Activated CD4-positive, alpha-beta T cell treated with anti-CD3 and anti-CD28 coated beads, Interleukin-2, amount 50 U/mL, for 24 hours (primary cell): ENCODE measurements at places on chromosomes 12 and 14.

DNA sequence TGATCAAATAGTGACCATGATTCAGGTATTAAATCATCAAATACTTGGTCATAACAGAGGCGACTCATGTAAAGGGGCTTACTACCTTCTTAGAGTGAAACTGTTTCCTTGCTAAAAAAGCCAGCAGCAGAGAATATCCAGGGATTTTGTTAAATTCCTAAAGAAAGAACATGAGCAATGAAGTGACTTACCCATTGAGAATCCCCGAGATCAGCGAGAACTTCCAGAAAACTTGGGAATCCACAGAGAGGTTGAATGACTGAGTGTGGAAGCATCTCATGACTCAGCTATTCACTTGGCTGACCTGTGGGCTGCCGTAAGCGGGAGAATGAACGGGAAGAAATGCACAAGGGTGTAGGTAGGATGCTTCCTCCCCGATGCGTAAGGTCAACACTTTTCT, 85.3 kb upstream of the KCNA1 start:
- DNase-seq = no peak

DNA sequence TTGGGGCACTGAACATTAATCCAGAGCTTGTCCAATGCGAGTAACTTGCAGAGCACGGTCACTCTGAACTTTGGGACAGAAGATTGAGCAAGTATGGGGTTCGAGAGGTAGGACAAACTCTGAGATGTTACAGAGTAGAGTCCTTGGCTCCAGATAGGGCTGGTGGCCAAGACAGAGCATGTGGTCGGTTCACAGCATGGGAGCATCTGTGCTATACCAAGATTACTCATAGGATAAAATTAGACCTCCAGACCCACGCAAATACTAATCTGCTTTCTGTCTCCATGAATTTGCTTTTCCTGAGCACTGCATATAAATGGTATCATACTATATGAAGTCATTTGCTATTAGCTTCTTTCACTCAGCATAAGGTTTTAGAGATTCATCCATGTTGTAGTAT, 93.4 kb upstream of the TBX5 start:
- DNase-seq = no peak

- DNase-seq = no peak
These were observed 205.2 kb downstream of the KLHL28 start for GRCh38 chr14:44756554-44756953.

DNA sequence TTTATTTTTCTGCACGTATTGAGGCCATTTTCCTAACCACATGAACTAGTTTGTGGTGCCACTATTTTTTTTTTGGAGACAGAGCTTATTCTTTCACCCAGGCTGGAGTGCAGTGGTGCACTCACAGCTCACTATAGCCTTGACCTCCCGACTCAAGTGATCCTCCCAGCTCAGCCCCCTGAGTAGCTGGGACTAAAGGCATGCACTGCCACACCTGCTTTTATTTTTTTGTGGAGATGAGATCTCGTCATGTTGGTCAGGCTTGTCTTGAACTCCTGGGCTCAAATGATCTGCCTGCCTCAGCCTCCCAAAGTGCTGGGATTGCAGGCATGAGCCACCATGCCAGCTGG, 60.1 kb downstream of the DIP2B start:
- DNase-seq = no peak

- no peak for DNase-seq
These were observed 17.7 kb upstream of the FOXJ2 start for GRCh38 chr12:8014836-8015235.

GRCh38 chr12:88172844-88173407, 30.8 kb downstream of the TMTC3 start:
- DNase-seq = no peak

- no peak for DNase-seq
These were observed 12.5 kb upstream of the ANAPC5 start for GRCh38 chr12:121364683-121365121.

DNA sequence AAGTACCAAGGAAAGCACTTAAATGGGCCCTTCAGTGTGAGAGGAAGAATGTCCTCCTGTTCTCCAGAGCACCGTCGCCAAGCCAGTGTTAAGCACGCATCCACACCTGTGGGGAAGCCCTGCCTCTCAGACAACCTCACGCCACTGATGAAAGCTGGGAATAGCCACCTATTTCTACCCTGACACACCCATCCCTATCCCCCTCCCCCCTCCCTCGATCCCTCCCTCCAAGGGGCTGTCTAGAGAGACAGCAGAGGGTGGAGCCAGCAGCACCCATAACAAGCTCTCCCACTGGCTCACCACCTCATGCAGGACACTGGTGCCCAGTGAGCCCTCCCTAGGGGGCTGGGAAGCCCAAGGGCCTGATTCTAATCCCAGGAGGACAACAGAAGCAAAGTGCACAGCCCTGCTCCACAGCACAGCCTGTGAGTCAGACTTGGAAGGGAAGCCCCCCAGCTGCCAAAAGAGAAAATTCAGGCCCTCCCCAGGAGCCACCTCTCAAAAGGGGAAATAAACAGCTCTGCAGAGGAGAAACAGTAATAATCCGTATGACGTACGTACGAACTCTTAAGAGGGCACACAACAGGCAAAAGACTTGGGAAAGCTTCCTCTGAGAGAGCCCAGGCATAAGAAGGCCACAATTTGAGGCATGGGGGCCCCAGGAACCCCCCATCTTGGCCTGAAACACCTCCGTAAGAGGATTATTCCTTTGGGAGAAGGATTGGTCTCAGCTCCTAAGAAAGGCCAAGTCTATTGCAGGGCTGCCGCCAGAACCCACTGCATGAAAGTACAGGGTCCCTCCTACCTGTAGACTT, 7.8 kb downstream of the PITPNM2 start:
- no peak for DNase-seq

DNA sequence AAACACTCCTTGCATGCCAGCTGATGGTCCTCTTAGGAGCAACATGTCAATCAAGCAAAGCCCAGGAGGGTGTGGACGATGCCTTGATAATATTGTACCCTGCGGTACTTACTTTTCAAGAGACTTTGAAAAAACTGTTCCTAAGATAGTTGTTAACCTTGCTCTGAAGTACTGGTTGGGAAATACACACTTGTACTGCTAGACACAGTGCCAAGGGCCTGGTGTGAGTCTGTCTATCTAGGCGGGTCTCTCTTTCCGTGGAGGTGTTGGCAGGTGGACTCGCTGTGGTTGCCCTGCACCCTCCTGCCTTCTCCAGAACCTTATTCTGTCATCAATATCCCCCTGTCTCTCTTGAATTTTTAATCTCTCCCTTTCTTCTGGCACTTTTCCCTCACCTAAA, 189.4 kb downstream of the NRXN3 start:
- no peak for DNase-seq

- DNase-seq = no peak
These were observed 728 bp upstream of the STON2 start for GRCh38 chr14:81400852-81401251.

DNA sequence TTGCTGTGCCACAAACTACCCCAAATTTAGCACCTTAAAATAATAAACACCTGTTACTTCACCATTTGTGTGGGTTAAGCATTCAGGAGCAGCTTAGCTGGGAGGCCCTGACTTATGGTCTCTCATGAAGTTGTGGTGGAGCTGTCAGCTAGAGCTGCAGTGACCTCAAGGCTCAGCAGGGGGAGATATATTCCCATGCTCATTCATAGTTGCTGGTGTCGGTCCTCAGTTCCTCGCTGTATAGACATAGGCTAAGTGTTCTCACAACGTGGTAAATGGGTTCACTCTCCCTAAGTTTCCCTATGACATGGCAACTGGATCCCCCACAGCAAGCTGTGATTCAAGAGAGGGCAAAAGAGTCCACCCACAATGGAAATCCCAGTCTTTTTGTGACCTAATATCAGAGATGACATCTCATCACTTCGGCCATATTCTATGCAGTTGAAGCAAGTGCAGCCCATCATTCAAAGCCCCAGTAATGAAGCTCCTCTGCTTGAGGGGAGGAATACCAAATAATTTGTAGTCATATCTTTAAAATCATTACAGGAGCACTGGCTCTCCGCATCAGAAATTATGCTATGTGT, 41.1 kb downstream of the PRB3 start:
- no peak for DNase-seq

DNA sequence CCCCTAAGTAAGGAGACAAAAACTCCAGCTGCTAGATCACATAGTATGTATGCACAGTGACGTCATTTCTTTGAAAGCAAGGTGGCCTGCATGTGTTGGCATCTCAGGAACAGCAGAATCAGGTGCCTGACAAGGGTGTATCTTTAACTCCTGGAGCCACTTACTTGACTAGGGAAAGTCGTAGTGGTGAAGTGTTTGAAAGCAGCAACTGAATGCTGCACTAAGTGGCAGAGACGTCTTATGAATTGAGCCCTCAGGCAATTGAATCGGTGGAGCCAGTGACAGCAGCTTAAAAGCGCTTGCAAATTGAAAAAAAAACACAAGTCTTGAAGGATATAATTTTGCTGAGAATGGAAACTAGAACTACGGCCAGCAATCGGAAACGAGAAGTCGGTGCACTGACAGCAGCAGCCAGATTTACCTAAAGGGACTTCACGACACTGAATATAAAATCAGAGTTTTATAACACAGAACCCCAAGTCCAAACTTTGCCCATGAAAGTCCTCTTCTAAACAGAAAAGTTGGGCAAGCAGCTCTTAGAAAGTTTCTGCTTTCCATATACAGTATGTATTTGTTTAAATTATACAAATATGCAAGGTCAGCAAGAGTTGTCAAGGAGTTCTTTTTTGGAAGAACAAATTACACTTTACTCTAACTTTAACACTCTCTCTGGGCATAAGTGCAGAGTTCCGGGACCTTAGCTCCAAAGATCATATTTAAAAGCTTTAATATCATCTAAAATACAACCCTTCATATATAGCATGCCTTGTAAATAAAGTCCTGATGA, 1.1 kb downstream of the IGF1 start:
- DNase-seq = no peak

DNA sequence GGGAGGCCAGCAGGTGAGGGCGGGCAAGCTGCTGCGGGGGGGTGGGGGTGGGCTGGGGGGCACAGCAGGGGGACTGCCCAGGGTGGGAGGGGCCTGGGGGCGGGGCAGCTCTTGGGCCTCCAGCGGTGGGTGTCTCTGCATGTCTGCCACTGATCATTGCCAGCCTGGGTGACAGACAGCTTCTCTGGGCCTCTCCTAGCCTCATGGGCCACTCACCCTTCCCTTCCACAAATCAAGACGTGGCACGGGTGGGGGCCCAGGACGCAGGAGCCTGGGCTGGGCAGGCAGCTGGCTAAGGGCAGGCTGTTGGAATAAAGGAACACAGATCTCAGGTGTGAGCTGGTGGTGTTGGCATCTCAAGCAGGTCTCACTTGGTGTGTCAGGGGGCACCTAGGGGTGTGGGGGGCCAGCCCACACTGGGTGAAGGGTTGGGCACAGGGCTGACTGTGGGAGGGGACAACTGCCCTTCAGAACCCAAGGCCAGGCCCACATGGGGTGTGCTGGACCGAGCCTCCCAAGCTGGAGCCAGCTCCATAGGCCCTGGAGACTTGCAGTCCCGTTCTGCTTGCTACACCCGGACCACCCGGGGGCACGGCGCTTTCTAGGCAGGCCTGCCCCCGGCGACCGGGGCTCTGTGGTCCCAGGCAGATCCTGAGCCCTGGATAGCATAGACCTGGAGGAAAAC, 3.0 kb downstream of the TEDC1 start:
- DNase-seq = no peak

GRCh38 chr12:12660201-12660600, 35.8 kb downstream of the GPR19 start:
- DNase-seq = no peak

- no peak for DNase-seq
These were observed 136.7 kb downstream of the PDE3A start for GRCh38 chr12:20505056-20505455.

DNA sequence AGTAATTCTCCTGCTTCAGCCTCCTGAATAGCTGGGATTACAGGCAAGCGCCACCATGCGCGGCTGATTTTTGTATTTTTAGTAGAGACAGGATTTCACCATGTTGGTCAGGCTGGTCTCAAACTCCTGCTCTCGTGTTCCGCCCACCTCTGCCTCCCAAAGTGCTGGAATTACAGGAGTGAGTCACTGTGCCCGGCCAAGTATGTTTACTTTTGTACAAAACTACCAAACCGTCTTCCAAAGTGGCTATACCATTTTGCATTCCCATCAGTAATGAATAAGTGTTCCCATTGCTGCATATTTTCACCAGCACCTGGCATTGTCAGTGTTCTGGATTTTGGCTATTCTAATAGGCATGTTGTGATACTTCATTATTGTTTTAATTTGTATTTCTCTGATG, 8.4 kb upstream of the KRT6A start:
- no peak for DNase-seq

DNA sequence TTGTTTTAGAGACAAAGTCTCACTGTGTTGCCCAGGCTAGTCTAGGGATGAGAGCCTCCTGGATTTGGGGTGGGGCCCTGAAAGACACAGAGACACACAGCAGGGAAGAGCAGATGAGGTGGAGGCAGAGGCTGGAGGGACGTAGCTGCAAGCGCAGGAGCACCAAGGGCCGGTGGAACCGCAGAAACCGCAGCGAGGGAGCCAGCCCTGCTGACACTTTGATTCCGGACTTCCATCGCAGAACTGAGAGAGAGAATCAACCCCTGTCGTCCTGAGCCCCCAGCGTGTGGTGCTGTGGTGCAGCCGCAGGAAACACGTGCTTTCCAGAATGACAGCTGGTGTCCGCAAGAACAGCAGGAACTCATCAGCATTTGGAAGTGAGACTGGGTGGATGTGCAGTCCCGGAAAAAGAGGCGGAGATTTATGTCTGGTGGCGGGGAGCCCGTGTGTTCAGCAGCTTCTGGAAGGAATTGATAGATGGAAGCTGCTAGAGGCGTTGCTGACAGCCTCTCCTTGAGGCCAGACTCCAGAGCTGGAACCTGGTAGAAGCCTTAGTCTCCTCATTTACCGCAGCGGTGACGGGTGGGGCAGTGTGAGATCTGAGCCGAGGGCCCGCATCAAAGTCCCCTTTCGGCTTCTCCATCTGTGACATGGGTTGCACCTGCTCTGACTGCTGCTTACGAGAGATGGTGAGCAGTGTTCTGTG, 21.9 kb upstream of the KLC1 start:
- DNase-seq = no peak

- no peak for DNase-seq
These were observed 2.5 kb upstream of the SOS2 start for GRCh38 chr14:50233951-50234250.

DNA sequence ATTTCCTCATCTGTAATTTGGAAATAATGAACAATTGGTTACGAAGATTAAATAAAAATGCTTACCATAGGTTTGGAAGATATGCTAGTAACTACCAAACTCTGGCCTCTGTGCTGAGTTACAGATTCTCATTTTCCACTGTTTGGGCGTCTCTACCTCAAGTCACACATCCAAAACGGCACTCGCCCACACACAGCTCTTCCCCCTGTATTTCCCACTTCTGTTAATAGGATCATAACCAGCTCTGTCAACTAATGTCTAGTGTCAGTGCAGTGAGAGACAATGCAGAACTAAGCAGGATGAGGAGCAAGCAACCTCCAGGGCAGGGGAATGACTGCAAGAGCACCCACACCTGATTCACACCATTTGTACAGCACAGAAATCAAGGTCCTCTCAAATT, 10.9 kb upstream of the SYCP3 start:
- DNase-seq = no peak

DNA sequence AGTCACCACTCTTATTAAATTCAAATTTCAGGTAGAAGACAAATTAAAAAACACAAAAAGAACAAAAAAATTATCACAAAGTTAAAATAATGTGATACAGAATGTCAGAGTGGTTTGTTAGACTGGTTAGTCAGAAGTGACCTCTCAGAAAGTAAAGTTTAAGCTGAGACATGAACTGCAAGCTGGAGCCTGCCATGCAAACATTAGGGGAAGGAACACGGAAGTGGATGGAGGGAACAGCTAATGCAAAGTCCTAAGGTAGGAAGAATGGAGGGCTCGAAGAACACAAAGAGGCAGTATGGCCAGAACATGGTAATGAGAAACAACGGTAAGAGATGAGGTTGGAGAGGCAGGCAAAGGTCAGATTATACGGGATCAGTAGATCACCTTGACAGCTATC, 41.7 kb downstream of the WDHD1 start:
- DNase-seq = no peak
